ENCODE measurements at places on chromosomes 11 and 22.

DNA sequence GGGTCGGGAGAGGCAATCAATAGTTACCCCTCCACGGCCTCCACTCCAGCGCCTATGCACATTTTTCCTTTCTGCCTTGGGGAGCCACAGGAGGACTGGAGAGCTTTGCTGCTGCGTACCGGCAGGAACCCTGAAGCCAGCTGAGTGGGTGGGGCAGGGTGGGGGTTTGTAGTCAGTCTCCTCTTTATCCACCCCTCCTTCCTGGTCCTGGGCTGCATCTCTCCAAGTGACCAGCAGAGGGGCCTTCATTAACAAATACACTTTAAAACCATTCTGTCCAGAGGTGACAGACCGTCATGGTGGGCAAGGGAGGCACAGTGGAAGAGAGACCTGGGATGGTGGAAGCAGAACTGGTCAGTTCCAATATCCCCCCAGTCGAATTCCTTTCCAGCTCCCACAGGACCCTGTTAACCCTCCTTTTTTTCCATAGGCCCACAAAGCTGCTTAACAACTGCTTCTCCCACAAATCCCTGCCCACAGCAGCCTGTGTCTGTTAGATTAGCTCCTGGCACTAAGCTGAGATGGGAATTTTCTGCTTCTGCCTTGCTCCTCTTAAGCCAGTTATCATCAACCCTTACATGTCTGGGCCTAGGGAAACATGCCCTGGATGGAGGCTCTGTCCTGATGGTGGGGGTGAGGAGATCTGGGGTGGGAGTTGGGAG is 3.9 kb upstream of the ABCG4 start:
- DNase-seq, result peak; percentile 51

DNA sequence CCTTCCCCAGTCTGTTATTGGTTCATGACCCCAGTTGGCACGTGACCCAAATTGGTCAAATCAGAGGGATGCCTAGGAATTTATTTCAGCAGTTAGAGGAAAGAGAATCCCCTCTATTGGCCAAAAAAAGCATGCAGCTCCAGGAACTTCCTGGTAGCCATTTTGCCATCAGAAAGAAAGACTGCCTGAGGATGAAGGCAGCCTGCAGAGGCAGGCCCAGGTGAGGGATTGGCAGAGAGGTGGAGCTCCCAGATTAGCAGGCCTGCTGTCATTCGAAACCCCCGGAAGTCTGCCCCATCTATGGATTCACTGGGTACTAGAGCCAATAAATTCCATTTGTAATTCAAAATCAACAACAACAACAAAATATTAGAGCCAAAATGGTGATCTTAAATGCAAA is 207.6 kb downstream of the CWF19L2 start:
- no peak for DNase-seq

DNA sequence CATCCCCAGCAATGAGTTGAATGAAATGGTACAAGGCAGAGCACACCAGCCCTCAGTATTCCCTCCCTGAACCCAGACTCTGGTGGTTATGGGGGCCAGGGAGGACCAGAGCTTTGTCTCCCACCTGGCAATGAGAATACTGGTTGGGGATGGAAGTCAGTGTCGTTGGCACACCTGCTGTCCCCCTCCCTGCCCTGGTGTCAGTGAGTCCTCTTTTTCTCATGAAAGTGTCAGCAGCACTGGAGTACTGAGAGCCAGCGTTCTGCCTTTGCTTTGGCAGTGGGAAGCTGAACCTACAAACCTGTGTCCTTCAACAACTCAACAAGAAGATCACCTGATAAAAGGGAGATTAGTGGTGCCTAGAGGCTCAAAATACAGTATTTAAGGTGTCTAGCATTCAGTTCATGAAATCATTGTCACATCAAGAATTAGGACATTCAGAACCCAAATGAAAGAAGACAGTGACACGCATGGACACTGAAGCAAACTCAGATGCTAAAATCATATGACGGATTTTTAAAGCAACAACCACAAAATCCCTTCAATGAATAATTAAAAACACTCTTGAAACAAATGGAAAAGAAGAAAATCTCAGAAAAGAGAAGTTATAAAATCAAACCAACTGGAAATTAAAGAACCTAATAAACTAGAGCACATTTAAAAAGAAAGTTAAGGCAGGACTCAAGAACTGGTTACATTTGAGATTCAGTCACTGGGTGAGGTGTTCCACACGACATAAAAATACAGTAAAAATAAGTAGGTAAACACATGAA is 77.5 kb upstream of the VPREB1 start:
- DNase-seq, result no peak

- peak; percentile 36 for DNase-seq
Measured at GRCh38 chr11:3135481-3136440, 29.3 kb downstream of the OSBPL5 start.

GRCh38 chr11:131668500-131669400 is 298.3 kb downstream of the NTM start:
- peak; percentile 56 for DNase-seq

DNA sequence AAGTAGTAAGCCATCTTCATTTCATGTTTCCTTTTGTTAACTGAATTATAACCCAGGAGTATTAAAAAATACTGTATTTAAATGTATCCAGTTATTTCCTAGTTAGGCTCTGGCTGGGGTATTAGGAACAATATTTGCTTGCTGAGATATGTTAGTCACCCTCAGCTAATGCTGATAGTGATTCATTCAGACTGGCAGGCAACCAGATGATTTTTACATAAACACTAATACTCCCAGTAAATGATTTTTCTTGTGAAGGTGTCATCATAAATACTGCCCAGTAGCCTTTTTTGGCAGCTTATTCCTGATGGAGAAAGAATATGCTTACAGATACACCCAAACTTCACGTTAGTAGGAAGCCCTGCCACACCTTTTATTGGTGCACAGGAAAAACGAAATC is 8.1 kb downstream of the YWHAH start:
- DNase-seq, result no peak

- DNase-seq, result no peak
Measured at GRCh38 chr11:36557991-36558390, 9.8 kb upstream of the RAG1 start.
